K562 (cell line): ENCODE measurements at places on chromosomes 5 and 9.

GRCh38 chr9:121220996-121221663 is 19.5 kb upstream of the RAB14 start:
- no peaks in the 10 kb centered on the region for H3K36me3 ChIP-seq
- H3K4me1 ChIP-seq = peaks cover 25% of the 10 kb centered on the region; the same call in 2 of the 3 replicates
- no peak overlapping the region for H3K27ac ChIP-seq
- DNase-seq = no peak
- no peaks in the 10 kb centered on the region for H3K27me3 ChIP-seq

DNA sequence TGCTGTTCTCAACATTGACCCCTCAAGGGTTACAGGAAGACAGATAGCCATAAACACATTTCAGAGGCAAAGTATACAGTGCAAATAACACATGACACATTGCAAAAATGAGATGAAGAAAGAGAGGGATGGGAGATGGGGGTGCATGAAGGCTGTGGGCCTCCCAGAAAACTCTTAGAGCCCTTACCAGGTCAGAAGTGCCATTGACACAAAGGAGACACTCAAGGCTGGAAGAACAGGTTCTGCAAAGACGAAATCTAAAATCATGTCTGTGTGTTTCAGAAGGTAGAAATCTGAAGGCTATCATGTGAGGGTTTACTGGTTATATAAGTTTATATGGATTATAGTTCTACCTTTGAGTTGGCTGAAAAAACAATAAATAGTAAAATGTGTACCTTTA is 318.8 kb downstream of the BNC2 start:
- H3K4me1 ChIP-seq = no peaks in the 10 kb centered on the region
- no peak for DNase-seq
- no peak overlapping the region for H3K27ac ChIP-seq
- H3K27me3 ChIP-seq = no peaks in the 10 kb centered on the region
- H3K4me3 ChIP-seq = no peak overlapping the region
- H3K36me3 ChIP-seq = no peaks in the 10 kb centered on the region

- H3K27ac ChIP-seq = no peak overlapping the region
- DNase-seq = no peak
- H3K4me3 ChIP-seq = no peak overlapping the region
- peaks cover 13% of the 10 kb centered on the region for H3K4me1 ChIP-seq
- no peaks in the 10 kb centered on the region for H3K27me3 ChIP-seq
These were observed 16.9 kb downstream of the IRF1 start for GRCh38 chr5:132473668-132474067.

DNA sequence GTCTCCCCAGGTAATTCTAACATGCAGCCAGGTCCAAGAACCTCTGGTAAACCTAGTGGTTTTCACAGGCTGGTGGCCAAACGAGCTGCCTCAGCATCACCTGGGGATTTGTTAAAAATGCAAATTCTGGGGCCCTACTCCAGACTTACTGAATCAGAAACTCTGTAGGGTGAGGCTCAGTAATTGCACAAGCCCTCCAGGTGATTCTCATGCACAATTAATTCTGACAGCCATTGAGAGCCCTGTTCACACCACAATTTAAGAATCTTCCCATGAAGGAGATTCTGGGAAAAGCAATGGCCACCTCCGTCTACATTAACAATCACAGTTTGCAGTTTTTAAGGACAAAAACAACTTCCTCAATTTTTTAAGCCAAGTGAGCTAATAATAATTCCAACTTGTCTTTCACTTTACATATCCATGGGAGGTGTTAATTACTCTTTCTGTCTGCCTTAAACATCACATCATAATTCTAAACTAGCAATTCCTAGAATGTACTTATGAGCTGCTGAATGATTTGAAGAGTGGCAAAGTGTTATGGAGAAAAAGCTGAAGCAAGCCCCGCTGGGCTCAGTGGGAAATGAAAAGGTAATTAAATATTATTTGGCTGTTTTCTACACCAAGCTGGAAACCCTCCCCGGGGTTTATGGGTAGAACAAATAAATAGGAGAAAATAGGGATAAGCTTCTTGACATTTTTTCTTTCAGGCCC is 70.0 kb downstream of the GLDC start:
- no peak overlapping the region for H3K27ac ChIP-seq
- DNase-seq = no peak
- H3K27me3 ChIP-seq = peaks cover 11% of the 10 kb centered on the region; the same call in 1 of the 2 replicates
- no peaks in the 10 kb centered on the region for H3K36me3 ChIP-seq
- no peaks in the 10 kb centered on the region for H3K4me1 ChIP-seq
